ENCODE measurements at places on chromosomes 5 and 9. TPM values are rescaled to one million over a fixed set of nuclear protein-coding genes. Genes with fewer than 3 reads are reported as not detected.

DNA sequence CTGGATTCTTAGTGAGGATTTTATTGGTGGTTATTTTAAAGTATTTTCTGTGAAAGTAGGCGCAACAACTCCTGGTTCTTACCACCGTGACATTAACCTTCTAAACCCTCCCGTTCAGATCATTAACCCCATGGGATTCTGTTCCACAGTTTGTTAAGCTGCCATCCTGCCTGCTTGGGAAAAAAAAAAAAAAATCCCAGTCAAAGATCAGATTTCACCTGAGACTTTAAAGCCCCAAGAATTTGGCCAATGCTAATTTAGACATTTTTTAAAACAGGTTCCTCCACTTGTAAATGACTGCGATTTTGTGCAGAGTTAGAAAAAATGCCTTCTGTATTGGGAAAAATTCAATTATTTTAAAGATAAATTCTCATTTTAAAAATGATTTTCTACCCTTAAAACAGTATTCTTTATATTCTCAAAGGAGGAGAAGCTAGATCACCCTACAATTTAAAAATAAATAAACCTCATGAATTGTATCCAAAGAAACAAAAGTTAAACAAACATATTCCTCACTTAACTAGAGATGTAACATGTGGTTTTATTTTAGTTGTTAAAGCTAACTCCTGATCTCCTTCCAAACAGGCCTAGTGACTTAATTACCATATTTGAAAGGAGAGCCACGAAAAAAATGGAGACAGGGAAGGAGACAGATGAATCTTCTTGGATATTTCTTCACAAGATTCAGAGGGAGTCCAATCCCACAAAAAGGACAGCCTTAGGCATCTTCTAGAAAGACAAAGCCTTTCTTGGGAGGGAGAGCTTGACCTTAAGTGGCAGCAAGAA is 93.1 kb upstream of the IFNK start:
- DNase-seq, result no peak

GRCh38 chr9:109113254-109113653 is 6.5 kb downstream of the TMEM245 start:
- no peak for DNase-seq

GRCh38 chr5:80071510-80072021 is 36.4 kb downstream of the THBS4 start:
- no peak for DNase-seq

GRCh38 chr9:12091865-12092527 is 601.2 kb upstream of the TYRP1 start:
- DNase-seq, result peak; percentile 1

DNA sequence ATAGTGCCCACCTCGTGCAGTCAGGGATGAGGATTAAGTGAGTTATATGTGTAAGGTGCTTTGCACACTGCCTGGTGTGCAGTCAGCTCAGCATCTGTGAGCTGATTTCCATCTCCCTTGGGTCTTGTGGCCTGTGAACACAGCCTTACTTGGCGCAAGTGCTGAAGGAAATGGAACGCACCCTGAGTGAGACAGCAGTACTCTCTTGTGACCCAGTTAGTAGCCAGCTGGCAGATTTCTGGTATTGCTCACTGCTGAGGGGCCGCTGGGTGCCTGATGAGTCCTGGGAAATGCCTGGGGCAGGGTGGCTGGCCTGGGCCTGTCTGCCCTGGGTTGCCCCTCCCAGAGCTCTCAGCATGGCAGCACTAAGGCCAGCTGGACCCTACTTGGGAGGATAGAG is 90.9 kb upstream of the BOD1 start:
- no peak for DNase-seq

GRCh38 chr9:129836311-129837007 is 1.2 kb downstream of the USP20 start:
- DNase-seq, result peak; percentile 65

- DNase-seq, result peak; percentile 88
Measured at GRCh38 chr5:16690243-16690852, 73.6 kb upstream of the RETREG1 start.

DNA sequence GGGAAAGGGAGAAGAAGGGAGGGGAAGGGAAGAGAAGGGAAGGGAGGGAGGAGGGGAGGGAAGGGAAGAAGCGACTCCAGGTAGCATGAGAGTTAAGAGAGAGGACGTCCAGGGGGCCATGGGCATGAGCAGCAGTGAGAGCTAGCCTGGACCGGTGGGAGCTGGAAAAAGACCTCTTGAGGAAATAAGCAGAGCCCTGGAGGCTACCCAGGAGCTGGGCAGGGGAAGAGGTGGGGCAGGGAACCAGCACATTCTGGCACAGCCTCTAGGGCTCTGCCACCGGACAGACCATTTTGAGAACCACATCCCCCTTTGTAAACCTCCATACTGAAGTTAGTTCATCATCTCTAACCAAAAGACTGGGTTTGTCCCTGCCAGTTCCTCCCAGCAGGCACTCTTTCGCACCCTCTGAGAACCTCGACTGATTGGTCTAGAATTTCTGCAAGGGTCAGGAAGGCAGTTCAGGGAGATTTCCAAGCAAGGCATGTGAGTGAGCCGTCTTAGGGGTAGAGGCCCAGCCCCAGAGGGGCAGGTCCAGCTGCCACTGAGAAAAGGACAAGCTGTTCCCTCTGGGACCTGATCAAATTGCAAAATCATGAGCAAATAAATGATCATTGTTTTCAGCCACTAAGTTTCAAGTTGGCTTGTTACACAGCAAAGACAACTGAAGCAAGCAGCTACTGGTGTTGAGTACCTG is 11.6 kb downstream of the NAIF1 start:
- peak; percentile 62 for DNase-seq

DNA sequence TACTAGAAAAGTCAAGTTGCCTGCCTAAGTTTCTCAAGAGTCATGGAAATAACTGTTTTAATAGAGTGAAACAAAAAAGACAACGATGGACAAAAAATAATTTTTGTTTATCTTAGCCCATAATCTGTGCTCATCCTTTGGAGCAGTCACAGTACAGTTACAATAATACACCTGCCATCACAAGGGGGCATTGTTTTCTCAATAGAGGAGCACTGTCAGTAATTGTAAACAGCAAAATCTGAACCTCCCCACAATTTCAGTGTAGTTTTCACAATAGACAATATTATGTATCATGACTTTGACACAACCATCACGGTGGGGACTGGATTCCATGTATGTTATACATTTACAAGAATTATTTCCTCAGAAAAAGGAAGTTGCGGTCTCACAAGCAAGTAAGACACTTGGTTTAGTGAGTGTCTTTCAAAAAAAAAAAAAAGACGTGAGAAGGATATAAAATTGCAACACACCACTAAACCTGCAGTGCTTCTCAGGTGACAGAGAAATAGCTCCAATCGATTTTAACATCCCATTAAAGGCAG is 586.3 kb downstream of the PTPRD start:
- peak; percentile 12 for DNase-seq

- no peak for DNase-seq
Measured at GRCh38 chr5:134175921-134176510, 734 bp downstream of the SKP1 start.

DNA sequence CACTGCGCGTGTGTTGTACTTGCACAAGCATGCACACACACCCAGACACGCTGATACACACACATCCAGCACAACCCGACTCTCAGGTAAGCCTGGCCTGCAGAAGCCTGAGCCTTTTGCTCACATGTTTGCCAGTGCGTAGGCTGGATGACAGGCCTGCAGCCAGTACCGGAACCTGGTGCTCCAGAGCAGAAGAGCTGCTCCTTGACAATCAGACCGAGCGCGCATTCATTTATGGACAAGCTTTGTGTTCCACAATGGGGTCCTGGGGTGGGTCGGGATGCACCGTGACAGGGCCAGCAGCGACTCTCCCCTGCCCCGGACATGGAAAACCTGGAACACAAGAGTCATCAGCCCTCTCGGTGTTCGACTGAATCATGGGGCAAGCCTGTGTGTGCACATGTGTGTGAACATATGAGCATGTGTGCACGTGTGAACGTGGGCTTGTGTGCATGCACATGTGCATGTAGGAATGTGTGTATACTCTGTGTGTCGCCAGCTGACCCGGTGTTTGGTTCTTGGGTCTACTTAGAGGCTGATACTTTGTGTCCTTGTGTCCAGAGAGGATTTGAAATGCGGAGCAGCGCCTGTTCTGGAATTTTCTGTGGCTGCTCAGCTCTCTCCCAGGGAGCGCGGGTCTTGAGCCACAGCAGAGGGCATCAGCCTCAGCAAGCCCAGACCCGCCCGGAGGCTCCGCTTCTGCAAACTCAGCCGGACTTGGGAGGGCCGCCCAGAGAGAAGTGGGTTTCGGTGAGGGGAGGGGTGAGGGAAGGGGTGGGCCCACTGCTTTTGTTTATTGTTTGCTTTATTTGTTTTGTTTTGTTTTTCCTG is 32.2 kb downstream of the IRX4 start:
- peak; percentile 83 for DNase-seq

DNA sequence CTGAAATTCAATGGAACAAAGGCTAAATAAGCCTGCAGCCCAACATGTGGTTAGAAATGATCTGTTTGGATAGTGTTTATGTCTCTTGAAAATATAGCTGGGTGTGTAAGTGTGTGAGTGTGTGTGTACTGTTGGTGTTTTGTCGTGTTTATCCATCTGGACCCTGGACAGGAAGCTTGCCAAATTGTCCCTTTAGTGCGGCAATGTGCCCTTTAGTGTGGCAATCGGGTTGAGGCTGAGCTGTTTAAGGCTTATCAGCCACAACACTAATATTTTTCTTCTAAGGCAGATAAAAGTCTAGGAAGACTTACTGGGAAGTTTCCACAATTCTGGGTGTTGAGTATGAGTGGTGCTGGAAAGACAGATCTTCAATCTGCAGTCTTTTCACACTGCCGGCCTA is 180.2 kb downstream of the YTHDC2 start:
- no peak for DNase-seq

GRCh38 chr5:133230823-133231578 is 179.2 kb downstream of the HSPA4 start:
- peak; percentile 13 for DNase-seq

GRCh38 chr9:76342858-76343257 is 51.4 kb downstream of the RFK start:
- no peak for DNase-seq

DNA sequence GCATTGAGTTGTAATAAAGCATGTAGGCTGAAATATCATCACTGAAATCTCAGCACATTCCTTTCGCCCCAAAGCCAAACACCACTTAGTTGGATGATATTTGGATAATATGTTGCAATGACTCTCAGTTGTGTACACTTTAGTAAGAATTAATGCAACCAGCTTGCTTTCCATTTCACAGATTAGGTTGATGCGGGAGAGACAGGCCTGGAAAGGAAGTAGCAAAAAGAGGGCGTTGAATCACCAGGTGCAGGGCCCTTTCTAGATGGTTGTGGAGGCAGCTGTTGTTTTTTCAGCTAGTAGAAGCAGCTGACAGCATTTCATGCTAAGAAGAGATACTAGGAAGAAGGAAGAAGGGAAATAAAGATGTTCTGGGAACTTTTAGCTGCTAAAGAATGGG is 30.9 kb downstream of the DMRT3 start:
- no peak for DNase-seq

DNA sequence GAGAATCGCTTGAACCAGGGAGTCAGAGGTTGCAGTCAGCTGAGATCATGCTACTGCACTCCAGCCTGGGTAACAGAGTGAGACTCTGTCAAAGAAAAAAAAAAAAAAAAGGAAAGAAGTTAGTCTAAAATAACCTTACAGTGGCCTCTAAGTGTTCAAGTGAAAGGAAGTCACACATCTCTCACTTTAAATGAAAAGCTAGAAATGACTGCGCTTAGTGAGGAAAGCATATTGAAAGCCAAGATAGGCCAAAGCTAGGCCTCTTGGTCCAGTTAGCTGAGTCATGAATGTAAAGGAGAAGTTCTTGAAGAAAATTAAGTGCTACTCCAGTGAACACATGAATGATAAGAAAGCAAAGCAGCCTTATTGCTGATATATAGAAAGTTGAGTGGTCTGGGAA is 38.1 kb downstream of the ITGA1 start:
- no peak for DNase-seq

DNA sequence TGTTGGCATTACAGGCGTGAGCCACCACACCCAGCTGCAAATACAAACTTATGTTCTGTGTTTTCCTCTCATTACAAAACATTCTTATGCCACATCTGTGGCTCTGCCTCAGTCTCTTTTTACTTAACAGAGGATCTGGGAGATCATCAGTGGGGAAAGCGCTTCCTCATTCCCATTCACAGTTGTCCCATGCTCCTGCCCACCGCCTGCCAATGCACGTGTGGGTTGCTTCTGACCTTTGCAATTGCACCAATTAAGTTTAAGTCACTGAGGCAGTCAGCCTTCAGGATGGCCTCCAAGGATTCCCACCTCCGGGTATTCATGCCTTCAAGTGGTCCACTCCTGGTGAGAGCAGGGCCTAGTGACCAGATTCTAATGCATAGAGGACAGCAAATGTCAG is 34.9 kb upstream of the EEIG1 start:
- no peak for DNase-seq

DNA sequence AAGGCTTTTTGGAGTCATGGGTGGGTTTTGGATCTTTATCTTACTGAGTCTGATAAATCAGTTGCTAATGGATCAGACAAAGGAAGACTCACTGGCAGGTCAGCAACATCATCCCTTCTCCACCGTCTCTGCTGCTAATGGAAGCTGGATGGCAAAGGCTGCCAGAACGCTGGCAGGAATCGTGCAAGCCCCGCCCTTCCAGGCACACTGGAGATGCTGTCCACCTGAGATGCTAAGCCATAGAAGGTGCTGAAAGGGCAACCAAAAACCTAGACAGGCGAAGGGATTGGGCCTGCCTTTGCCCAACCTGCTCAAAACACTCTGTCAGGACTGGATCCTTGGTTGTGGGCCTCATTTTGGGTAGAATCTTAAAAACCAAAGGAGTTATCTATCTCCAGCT is 139.5 kb upstream of the FSTL4 start:
- no peak for DNase-seq

DNA sequence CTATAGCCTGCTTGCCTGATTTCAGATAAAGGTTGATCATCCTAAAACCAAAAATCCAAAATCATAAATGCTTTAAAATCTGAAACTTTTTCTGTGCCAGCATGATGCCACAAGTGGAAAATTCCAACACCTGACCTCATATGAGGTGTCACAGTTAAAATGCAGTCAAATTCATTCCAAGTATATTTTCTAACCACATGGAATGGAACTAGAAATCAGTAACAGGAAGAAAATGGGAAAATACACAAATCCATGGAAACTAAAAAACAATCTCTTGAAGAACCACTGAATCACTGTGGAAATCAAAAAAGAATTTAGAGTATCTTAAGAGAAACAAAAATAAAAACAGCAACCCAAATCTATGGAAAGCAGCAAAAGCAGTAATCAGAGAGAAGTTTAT is 297.5 kb upstream of the COX7C start:
- DNase-seq, result no peak

GRCh38 chr9:129185991-129186390 is 7.9 kb upstream of the IER5L start:
- DNase-seq, result no peak

SLCO6A1 gene
- total RNA-seq, result not detected

TEX48 gene
- total RNA-seq, result not detected

FGF10 gene
- total RNA-seq, result 2.1 TPM

CDH9 gene
- total RNA-seq, result 0.90 TPM

LURAP1L gene
- 1.7 TPM for total RNA-seq

ADAMTSL1 gene
- 1.8 TPM for total RNA-seq

HARS2 gene
- total RNA-seq, result 33.5 TPM

SNX2 gene
- total RNA-seq, result 79.3 TPM

C5orf46 gene
- not detected for total RNA-seq

MCCC2 gene
- 60.7 TPM for total RNA-seq

GARIN3 gene
- total RNA-seq, result not detected
